ENCODE measurements at places on chromosomes 2 and 18.

- DNase-seq = no peak
Measured at GRCh38 chr18:67864677-67865340, 348.3 kb upstream of the DSEL start.

DNA sequence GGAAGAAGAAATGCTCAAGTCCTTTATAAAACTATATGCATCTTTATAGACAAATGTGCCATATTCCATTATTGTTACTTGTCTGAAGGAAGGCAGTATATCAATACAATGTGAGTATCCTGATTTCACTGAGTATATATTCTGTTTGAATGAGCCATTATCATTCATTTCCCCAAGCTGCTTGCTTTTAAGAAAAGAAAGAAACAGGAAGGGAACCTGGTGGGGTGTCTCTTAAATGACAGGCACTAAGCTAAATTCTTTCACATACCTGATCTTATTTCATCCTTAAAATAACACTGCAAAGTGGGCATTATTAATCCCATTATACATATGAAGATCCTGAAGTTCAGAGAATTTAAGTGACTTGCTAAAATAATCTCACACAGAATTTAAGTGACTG, 307.9 kb downstream of the SLC8A1 start:
- no peak for DNase-seq

GRCh38 chr2:11676640-11677039, 6.6 kb upstream of the NTSR2 start:
- DNase-seq = no peak

DNA sequence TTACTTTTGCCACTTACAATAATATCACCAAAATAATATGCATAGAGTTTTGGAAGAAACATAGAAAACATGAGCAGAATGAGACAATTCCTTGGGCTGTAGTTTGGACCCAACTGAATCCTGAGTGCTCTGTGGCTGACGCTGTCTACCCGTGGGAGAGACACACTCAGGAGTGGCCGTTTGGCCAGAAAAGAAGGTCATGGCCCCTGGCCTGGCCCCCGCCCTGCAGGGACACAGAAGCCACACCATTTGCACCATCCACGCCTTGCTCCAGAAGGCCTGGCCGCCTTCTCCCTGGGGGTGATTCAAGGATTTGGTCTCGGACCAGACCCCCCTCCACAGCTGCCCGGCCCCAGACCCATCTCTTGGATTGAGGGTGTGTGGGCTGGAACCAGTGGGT, 6.4 kb upstream of the D2HGDH start:
- DNase-seq = no peak

DNA sequence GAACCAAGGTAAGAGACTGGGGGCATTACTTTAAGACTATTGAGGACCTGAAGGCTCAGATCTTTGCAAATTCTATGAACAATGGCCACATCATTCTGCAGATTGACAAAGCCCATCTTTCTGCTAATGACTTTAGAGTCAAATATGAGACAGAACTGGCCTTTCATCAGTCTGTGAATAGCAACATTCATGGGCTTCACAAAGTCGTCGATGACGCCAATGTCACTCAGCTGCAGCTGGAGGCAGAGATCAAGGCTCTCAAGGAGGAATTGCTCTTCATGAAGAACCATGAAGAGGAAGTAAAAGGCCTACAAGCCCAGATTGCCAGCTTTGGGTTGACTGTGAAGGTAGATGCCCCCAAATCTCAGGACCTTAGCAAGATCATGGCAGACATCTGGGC, 43.8 kb upstream of the SLC4A10 start:
- no peak for DNase-seq

GRCh38 chr2:162297925-162298552, 20.4 kb downstream of the IFIH1 start:
- DNase-seq = peak; percentile 74

- no peak for DNase-seq
Measured at GRCh38 chr2:111919794-111920608, 21.6 kb downstream of the MERTK start.

DNA sequence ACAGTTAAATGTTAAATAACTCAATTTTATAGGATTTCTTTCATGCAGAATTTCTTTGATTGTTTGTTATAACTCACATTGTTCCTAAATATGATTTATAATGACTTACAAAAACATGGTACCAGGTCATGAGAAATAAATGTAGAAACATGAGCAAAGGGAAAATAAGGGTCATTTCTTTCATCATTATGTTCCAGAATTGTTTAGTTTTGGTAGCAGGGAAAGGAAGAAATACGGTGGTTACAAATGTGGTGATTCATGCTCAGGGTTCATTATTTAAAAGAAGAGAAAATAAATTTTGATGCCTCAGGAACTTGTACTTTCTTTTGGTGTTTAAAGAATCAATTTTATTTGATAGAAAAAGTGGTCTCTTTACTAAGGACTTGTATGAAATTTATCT, 4.4 kb downstream of the LYPD6B start:
- no peak for DNase-seq

DNA sequence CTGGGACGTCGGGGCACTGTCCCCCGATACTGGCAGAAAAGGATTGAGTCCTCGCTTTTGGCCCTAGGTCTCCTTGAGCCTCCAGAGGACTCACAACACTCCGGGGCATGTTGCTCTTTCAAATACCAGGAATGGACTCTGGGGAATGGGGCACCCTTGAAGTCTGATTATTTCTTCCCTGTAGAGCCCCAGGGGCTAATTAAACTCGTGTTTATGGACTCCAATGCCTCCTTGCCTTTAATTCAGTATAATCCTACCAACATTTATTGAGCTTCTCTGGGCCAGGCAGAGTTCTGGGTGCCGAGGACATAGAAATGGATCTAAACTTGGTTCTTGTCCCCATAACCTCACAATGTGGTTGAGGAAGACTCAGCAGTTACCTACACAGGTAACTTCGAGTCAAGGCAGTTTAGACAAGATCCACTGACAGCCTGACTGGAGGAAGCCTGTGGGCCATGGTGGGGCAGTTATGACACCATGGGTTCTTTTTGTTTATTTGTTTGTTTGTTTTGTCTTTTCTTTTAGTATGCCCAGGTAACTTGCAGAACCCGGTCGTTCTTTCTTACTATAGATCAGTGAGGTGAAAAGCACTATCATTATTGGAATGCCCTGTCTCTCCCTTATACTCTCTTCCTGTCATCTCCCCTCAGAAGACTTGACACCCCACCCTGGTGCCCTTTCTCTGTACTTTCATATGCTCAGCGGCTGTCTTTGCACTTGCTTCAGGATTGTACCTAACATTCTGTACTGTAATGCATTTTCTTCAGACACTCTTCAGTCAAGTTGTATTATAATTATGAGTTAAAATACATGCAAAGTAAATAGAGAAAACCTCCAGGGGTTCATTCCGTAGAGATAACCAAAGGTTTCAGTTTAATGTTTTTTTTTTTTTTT, 3.2 kb downstream of the CFLAR start:
- DNase-seq = no peak

DNA sequence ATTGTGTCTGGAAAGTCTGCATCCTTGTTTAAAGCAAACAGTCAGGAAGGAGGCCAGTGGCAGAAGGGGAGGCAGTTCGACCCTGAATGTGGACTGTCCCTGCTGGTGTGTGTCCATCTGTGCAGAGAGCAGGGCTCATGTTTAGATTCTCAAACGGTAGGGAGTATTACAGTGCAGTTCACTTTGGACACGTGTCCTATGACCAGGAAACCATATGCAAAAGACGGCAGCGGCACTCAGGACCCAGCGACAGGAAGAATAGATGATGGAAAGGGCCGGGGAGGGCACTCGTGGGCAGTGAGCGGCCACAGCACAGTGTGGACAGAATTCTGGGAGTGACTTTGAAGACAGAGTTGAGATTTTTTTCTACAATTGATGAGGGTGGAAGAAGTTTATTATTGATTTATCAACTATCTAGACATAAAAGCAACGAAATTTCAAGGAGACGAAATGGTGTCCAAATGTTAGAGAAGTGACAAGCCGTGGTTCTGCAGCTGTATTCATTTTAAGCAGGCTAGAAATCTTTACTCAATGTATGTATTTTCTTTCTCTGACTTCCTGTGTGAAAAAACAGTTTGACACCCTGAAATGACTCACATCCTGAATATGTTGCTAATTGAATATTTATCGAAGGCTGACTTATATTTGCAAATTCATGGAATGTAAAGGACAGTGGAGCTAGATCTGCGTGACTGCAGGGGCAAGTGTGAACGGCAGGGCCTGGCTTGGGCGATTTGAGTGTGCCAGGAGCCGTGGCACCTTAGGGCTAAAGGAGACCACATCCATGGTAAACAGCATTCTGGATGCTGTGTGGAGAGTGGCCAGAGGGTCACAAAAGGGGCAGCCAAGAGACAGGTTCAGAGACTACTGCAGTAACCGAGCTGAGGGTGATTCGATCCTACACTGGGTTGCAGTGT, 214.2 kb downstream of the PTGR3 start:
- no peak for DNase-seq

DNA sequence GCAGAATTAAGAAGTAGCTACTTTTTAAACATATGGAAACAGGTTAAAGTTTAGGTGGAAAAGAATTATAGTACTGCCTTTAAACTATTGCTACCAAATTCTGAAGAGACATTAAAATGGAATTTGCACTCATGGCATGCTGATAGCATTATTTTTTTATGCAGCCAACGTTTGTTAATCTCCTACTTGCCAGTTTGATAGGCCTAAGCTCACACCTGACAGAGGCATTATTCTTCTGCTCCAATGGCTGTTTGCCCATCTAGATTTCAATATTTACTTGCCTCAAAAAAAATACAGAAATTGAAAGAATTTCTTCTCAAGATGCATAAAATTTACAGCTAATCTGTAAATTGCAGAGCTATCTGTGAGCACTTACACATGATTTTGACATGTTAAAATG, 849.6 kb downstream of the CNTNAP5 start:
- DNase-seq = no peak

DNA sequence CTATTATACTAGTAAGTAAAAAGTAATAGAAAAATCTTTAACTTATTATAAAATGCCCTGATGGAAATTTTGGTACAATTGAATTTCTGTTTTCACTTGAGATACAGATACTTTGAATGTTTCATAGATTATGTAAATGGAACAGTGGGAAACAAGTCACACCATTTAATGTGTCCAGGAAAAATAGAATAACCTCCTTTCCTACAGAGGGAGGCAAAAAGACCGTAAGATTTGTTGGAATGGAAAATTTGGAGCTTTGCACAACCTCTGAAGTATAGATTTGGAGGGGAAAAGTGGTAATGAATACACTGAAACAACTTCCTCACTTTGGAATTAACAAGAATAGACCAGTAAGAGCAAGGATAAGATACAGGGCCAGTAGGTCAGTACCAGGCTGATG, 149.2 kb upstream of the L3MBTL4 start:
- DNase-seq = no peak

DNA sequence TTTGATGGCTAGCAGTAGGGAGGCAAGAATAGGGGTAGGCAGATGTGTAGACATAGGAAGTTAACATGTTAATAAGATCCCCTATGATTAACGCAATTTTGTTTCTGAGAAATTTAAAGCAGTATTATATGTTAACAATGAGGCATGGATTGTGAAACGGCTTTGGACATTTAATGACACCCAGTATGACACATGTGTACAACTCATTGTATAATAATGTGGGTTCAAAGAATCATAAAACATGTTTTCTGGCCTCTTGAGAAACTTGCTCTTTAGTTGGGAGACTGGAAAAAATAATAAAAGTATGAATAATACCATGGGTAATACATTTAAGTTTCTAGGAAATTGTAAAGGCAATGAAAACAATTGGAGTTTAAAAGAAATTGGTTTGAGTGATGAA, 332.1 kb upstream of the CDH20 start:
- DNase-seq = no peak

- no peak for DNase-seq
Measured at GRCh38 chr2:191892391-191892790, 45.5 kb upstream of the CAVIN2 start.

DNA sequence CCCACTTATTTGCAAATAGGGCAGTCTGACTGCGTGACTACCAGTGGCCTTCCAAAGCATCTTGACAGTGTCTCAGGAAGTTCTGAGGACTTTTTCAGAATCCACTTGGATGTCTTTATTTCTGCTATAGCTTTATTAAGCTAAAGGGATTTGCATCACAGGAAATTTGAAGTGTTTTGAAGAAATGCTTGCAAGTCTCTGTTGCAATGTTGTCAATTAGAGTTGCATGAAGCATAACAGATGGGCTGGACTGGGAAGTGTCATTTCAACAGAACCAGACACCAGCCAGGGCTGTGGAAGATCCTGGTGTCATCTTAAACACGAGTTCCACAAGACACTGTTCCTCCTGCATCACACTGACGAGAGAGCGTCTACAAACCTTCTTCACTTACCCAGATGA, 224.5 kb downstream of the EN1 start:
- DNase-seq = no peak

DNA sequence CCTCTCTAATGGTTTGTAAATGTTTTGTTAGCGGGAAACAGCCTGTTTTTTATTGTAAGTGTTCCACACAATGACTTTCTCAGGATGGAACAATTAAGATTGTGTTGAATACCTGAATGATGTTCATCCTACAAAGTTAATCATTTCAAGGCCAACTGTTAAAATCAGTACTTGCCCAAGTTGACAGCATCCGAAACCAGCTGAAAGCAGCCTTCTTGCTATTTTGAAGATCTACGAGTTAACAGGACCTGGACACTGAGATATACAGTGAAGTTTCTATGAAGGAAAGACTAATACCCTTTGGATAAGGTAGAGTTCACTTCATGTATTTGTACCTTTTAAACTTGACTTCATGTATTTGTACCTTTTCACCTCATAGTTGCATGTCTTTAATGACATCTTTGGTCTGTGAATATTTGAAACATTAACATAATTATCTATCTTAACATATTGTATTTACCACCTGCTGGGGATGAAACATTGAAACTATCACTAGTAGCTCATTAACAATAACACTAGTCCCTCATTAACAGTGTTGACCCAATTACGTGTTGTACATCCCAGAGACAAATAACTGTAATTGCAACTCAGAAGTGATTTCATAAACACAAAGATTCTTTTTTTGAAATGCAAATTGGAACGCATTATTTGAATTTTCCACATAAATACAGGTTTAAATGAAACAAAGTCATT, 556.0 kb upstream of the MEX3C start:
- no peak for DNase-seq

DNA sequence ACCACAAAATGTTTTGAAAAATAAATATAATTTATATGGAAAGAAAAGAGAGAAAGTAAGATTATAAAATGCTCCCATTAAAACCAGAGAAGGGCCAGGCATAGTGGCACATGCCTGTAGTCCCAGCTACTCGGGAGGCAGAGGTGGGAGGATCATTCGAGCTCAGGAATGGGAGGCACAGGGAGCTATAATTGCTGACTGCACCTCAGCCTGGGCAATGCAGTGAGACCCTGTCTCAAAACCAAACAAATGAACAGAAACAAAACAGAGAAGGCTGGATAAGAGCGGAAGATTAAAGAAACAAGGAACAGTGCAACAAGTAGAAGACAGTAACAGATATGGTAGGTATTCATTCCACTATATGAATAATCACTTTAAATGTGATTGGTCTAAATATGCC, 18.6 kb upstream of the TMEM182 start:
- no peak for DNase-seq

DNA sequence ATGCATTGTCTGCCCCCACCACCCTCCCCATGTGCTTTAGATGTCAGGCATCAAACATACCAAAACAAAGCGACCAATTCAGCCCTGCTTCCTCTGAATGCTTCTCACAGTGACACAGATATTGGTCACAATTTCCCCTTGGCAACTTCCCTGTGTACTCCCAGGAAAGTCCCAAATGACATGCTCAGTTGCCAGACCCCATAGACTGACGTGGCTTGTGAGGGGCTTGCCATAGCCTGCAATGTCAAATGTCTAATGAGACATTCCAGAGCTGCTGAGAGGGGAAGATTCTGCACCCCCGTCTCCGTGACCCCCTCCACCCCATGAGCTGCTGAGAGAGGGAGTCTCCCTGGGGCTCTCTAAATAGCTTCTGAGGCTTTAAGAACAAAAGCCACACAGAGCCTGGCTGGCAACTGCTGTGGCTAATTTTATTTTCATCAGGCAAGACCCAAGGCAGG, 47.3 kb downstream of the RFTN2 start:
- DNase-seq = no peak

All from astrocyte of the cerebellum (primary cell).